ENCODE measurements at places on chromosomes 5 and 9.

GRCh38 chr9:131036529-131037334 is 27.8 kb downstream of the LAMC3 start:
- no peak for DNase-seq

DNA sequence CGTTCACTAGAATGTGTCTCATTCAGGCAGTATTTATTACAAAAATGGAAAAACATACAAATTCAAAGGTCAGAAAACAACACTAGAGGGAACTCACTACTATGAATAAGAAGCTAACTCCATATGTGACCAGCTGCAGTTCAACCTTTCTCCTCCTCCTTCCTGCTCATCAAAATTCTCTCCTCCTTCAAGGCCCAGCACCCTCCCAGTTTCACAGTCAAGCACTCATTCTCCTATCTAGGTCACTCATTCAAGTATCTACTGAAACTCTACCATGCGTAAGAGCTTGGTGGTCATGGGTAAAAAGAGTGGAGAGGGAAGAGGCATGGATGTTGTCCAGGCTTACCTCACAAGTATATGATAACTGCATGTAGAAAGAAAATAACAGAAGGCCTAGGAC is 27.7 kb downstream of the ECPAS start:
- DNase-seq: no peak

- DNase-seq: no peak
Measured at GRCh38 chr5:53430618-53431252, 49.7 kb upstream of the FST start.

DNA sequence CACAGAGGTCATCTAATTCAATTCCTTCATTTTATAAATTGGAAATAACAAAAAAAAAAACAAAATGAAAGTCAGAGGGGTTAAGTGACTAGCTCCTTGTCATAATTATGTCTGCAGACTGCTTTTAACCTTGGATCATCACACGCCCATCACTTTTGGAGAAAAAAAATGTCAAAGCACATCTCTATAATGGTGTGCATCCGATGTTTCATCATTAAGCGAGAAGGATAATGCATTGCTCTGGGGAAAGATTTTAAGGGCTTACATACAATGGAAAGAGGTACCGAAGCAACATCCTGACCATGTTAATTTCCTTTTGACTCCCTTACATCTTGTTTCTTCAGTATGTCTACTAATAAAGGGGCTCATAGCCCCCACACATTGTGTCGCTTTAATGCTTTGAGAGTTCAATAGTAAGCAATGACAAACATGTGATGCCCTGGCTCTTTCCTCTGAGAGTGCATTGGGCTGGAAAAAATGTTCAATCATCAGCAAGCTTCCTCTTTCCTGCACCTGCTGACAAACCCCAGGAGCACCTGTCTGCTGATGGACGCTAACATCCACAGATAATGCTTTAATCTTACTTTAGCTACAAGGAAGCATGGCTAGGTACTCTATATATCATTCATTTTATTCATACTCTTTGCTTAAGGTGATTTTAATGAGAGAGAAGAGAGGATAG is 242.2 kb downstream of the SMARCA2 start:
- no peak for DNase-seq

DNA sequence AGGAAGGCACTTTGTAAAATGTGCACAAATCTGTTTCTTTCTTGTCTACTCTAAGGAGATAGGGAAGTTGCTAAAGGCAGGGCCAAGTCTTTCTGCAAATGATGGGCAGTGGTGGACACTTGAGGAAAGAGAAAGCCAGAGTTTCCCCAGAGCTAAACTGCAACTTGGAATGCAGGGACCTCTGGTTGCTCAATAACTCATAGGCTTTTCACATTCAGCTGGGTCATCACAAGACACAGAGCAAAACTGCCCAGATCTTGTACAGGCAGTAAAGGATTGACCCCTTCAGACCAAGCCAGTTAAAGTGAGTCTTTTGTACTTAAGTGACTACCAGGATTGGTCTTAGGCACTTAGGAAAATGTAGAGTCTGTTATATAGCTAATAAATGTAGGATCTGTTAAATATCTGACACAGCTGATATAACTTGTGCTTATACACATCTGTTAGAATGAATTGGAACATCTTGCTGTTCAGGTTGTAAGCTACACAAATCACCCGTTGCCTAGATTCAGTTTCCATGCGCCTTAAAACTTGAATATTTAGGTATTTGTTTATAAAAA is 13.5 kb upstream of the AGXT2 start:
- no peak for DNase-seq

GRCh38 chr9:120443489-120443888 is 136.5 kb downstream of the CDK5RAP2 start:
- no peak for DNase-seq

DNA sequence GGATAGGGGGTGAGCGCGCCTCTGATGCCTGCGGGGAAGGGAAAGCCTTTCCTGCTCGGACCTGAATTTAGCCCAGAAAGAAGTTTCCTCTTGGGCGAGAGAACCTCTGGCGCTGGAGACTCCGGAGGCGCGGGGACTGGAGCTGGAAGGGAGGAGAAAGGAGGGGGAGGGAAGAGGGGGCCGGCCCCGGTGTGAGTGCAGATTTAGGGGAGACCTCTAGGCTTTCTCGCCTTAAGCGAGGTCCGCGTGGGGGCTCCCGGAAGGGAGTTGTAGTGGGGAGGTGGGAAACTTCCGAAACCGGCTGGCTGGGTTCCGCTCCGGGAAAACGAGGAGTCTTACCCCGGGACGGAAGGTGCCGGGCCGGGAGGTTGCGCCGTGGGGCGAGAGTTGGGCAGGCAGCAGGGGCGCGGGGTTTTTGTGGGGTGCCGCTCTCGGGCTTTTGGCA is 1.3 kb downstream of the PCSK5 start:
- no peak for DNase-seq

DNA sequence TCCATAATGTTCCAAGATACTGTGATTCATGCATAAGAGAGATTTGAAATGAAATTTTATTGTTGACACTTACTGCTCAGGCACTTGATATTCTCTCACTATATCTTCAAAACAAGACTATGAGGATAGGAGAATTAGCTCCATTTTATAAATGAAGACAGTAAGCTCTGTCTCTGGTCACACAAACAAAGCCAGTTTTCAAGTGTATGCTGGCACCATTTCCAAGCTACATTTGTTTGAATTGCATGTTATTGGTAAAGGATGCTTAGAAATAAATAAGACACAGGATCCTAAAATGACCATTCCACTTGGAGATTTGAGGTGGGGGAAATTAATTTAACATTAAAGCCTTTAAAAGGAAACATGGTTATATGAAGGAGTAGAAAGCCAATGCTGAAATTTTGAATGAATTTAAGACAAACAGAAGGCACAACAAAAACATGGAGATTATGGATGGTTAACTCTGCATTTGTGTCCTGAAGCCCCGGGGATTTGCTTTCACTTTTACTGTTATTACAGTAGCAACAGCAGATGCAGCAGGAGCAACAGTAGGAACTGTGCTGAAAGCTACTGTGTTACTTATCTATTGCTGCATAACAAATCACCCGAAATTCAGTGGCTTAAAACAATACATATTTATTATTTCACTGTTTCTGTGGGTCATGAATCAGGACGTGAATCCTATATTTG is 79.7 kb upstream of the ASTN2 start:
- no peak for DNase-seq

DNA sequence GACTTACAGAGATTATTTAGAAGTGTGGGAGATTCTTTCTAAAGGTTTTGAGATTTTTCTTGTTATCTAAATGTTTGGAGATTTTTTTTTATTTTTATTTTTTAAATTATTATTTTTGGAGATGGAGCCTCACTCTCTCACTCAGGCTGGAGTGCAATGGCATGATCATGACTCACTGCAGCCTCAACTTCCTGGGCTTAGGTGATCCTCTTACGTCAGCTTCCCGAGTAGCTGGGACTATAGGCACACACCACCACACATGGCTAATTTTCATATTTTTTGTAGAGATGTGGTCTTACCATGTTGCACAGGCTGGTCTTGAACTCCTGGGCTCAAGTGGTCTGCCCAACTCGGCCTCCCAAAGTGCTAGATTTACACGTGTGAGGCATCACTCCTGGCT is 694.5 kb downstream of the TLE1 start:
- DNase-seq: no peak

DNA sequence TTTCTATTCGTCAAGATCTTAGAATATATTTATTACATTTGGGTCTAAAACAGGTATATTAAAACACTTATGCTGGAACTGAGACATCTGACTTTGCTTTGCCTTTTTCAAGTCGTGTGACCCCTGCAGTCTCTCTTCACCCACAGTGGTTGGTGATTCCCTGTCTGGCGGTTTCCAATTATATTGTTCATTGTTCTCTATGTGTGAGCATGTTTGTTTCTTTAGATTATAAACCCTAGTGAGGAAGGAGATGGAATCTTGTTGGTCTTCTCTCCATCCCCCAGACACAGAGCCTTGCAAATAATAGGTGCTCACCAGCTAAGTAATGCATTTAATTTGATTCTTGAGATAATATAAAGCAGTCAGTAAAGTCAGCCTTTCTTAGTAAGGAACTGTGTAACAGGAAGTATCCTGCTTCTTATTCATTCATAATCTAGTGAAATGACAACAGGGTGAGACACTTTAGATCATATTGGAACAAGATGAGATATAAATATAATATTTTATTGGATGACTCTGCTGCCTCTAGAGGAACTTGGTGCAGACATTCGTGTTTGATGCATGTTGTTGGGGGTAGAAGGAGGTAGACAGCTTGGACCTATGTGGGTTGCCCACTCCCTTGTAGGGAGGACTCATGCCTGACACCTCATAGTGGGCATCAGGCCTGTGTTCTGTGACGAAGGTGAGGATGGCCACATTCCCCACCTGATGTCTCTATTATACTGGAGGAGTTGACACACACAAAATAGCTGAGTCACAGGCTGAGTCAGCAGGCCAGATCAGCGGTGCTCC is 88.1 kb downstream of the FGF1 start:
- DNase-seq: no peak

GRCh38 chr5:63959177-63959982 is 2.9 kb downstream of the HTR1A start:
- no peak for DNase-seq

DNA sequence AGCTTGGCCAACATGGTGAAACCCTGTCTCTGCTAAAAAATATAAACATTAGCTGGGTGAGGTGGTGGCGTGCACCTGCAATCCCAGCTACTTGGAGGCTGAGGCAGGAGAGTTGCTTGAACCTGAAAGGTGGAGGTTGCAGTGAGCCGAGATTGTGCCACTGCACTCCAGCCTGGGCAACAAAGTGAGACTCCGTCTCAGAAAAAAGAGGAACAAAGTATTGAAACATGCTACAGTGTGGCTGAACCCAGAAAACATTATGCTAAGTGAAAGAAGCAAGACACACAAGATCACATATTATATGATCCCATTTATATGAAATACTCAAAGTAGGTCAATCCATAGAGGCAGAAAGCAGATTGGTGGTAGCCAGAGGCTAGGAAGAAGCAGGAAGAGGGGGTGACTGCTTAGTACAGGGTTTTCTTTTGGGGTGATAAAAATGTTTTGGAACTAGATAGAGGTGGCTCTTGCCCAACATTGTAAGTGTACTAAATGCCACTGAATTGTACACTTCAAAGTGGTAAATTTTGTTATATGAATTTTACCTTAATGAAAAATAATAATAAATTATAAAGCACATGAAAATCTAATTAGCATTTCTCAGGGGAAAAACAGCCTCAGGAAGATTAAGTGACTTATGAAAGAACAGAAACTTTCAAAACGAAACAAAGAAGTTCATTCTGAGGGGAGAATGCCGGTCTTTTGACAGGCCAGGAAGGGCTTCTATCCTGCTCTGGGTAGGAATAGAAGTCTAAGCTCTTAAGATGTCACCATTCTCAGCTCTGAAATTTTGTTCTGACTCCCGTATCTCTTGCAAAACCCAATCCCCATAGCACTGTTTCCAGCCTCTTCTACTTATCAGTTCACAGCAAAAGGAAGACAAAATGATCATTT is 161.1 kb upstream of the TBCA start:
- DNase-seq: no peak

DNA sequence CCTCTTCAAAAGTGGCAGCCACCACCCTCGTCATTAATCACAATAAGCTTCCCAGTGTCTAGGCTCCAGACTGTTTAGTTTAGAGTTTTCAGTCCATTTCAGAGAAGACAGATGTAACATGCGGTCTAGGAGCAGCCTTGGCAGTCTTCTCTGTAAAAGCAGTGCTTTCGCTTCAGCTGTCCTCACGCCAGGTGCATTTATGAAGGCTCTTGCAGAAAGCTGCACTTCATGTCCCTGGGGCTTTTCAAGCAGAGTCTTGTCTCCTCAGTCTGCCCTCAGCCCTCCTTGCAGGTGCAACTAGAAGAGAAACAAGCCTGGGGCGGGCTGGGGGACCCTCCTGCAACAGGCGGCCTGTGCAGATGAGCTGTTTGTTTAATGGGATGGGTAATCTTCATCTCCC is 281.9 kb downstream of the DRD1 start:
- DNase-seq: no peak

DNA sequence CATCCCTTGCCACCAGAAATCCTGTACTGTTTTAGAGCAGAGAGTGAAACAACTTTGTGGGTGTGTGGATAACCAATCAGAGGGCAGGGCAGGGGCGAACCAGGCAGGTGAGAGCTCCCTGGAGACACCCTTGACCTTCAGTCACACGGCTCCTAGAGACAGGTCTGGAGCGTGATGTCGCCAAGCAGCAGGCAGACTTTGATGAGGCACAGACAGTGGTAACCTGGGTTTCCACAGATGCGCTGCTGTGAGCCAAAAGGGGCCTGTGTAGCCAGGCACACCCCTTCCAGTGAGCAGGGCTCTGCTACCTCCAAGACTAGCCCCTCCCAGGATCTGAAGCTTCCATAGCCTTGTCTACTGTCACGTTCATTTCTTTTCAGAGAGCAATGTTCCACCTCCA is 317.8 kb upstream of the ADCY2 start:
- DNase-seq: no peak

DNA sequence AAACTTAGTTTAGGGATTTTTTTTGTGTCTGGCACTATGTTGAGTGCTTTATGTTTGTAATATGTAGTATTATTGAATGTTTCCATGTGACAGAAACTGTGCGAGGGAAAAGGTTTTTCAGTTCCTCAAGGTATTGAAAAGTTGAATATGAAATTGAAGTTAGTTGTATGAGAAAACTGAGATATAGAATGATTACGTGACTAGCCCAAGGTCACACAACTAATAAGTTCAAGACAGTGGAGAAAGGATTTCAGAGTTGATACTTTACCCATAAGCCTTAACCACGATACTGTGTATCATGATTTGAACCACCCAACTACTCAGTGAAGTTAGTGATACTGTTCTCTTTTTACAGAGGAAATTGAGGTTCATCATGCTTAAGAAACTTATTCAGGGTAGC is 5.7 kb downstream of the NIPBL start:
- no peak for DNase-seq

GRCh38 chr5:101991486-101991885 is 304.6 kb downstream of the SLCO4C1 start:
- no peak for DNase-seq

DNA sequence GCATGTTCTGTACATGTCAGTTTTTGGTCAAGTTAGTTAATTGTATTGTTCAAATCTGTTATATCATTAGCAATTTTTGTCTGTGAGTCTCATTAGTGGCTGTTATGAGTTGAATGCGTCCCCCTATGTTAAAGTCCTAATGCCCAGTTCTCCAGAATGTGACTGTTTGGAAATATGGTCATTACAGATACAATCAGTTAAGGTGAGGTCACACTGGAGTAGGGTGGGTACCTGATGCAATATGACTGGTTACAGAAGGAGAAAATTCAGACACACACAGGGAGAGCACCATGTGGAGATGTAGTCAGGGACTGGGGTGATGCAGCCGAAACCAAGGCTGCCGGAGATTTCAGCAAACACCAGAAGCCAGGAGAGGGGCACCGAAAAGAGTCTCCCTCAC is 15.1 kb downstream of the NMRK1 start:
- no peak for DNase-seq
